ENCODE measurements at places on chromosomes 7 and 10.
A peak's percentile ranks its signal among the peaks of the same experiment; 100 is the strongest.

DNA sequence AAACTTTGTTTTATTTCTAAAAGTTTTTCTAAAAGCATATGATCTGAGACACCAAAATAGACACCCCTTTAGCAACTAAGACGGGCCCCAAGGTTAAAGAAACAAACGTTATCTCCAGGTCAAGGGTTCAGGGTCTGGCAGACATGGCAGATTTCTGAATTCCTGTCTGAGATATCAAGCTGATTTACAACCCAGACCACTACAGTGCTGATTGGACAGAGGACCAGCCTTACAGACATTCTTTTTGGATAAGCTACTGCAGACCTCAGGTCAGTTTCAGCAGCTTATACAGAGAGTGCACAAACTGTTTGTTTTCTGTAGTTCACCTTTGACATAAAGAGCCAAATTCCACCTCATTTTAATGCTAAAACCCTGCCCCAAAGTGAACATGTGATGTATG, 34.8 kb downstream of the SVOPL start:
- no peak for DNase-seq

- DNase-seq: no peak
These were observed 95.7 kb upstream of the EEPD1 start for GRCh38 chr7:36057323-36057722.

- DNase-seq: no peak
These were observed 236.9 kb downstream of the SLC25A13 start for GRCh38 chr7:96084881-96085553.

- peak; percentile 70 for DNase-seq
These were observed 98.0 kb upstream of the ZNF722 start for GRCh38 chr7:63900394-63901203.

- DNase-seq: no peak
These were observed 10.1 kb upstream of the UNC5B start for GRCh38 chr10:71202314-71202713.

- no peak for DNase-seq
These were observed 9.7 kb downstream of the ASB10 start for GRCh38 chr7:151177310-151177709.

GRCh38 chr10:132310701-132311337, 3.1 kb upstream of the STK32C start:
- DNase-seq: no peak

- no peak for DNase-seq
These were observed 646.2 kb upstream of the SEMA3D start for GRCh38 chr7:85833066-85833465.

DNA sequence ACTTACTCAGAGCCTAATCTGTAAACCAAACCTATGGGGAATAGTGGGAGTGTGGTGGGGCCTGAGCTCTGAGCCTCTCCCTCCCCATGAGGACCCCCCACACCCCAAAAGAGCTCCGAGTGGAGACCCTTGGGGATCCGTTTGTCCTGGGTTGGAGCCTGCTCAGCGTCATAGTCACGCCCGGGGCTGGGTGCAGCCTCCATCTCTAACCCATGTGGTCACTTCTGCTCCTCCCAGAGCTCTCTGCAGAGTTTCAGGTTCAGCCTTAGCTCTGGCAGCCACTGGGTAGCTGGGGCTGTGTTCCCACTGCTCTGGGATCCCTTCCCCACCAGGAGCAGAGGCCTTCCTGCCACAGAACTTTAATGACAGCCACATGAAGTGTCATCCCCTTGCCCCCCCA, 25.9 kb downstream of the PFKFB3 start:
- no peak for DNase-seq

DNA sequence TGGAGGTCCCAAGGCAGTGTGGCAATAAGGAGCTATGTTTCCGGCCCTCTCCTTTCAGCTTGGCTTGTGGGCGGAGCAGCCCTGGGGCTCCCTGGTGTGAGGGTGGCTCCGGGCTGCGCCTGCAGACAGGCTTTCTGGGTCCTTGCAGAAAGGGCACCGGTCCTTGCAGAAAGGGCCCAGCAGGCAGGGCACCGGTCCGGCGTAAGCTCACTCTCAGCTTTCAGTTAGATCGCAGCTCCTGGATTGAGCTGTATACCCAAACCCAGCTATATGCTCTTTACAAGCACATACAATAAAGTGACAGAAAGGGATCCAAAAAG, 293.8 kb upstream of the SHH start:
- DNase-seq: no peak

GRCh38 chr10:97089209-97089870, 96.4 kb downstream of the SLIT1 start:
- DNase-seq: no peak

DNA sequence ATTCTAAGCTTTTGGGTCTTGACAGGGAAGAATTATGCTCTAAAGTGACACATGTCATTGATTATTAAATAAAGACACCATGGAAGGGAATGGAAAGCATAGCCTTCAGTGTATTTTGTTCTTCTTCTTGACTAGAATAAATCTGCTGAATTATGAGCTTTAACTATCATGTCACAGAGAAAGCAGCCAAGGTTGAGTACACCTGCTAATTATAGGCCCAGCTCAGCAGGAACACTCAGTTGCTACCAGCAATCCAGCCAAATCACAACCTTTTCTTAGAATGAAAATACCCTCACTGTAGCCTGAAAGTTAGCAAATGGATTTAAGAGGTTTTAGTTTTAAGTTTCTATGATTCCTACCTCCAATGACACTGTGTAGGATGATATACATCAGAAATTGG, 225.3 kb upstream of the RHOBTB1 start:
- DNase-seq: no peak

- DNase-seq: no peak
These were observed 851.0 kb downstream of the KCNMA1 start for GRCh38 chr10:76786504-76787072.

GRCh38 chr10:70799124-70799523, 13.9 kb upstream of the TBATA start:
- DNase-seq: no peak

DNA sequence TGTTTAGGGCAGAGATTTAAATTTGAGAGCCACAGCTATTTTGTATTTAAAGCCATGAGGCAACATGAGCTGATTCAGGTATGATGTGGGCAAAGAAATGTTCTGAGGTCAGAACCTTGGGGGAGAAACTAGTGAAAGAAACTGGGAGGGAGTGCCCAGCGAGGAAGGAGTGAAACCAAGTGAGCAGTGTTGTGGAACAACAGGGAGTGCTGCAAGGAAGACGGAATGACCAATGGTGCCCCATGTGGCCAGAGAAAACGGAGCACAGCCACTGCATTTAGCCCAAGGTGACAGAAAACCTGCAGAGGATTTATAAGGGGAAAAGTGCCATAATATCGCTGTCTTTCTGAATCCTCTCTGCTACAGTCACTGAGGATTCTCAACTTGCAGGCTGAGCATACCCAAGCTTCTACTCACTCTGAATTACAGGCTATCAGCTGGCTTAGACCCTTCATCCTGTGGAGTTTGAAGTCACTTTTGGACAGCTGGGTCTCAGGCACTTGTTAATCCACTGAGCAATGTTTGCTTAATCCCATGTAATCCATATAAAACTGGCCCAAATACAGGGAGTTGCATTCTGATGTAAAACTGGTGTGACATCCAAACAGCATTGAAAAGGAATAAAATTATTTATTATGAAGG, 777.3 kb downstream of the CCSER2 start:
- no peak for DNase-seq

- no peak for DNase-seq
These were observed 10.8 kb upstream of the PYROXD2 start for GRCh38 chr10:98425511-98426352.
